Dermis lymphatic vessel endothelial cell (primary cell): ENCODE measurements at places on chromosomes 6 and 20. TPM values are rescaled to one million over a fixed set of nuclear protein-coding genes. Genes with fewer than 3 reads are reported as not detected.

PACSIN1 gene
- total RNA-seq: not detected in 2 replicates

ECT2L gene
- under 0.01 TPM in 1 of 2 replicates, not detected in the other for total RNA-seq

TMEM14B gene
- total RNA-seq: 52.8 and 58.1 TPM in 2 replicates

LCA5 gene
- 1.6 and 2.9 TPM in 2 replicates for total RNA-seq

KCNK5 gene
- not detected in 2 replicates for total RNA-seq

FOXQ1 gene
- not detected in 2 replicates for total RNA-seq

UST gene
- 0.09 and 0.65 TPM in 2 replicates for total RNA-seq

PIM1 gene
- total RNA-seq: 0.52 and 0.54 TPM in 2 replicates

PTCRA gene
- total RNA-seq: 0.17 TPM in 1 of 2 replicates, not detected in the other

ZSCAN12 gene
- total RNA-seq: 3.7 and 5.1 TPM in 2 replicates

NEU1 gene
- total RNA-seq: 43.3 and 54.0 TPM in 2 replicates

NKAIN4 gene
- total RNA-seq: not detected in 2 replicates

KIF13A gene
- 21.8 and 26.2 TPM in 2 replicates for total RNA-seq

SIRT5 gene
- 7.2 and 9.4 TPM in 2 replicates for total RNA-seq

HLA-DPA1 gene
- total RNA-seq: 4.6 and 6.9 TPM in 2 replicates

DNAH8 gene
- total RNA-seq: under 0.01 TPM in 2 replicates

RRBP1 gene
- total RNA-seq: 58.6 and 71.0 TPM in 2 replicates

GTSF1L gene
- total RNA-seq: 0.09 TPM in 1 of 2 replicates, not detected in the other

PRIM2 gene
- 9.6 and 10.5 TPM in 2 replicates for total RNA-seq

PI16 gene
- total RNA-seq: under 0.01 TPM in 1 of 2 replicates, not detected in the other

ERMARD gene
- 14.8 and 18.8 TPM in 2 replicates for total RNA-seq

NHLRC1 gene
- total RNA-seq: 0.43 and 1.3 TPM in 2 replicates

PDYN gene
- total RNA-seq: not detected in 2 replicates

CPNE5 gene
- total RNA-seq: 4.2 and 4.4 TPM in 2 replicates

GHRH gene
- total RNA-seq: not detected in 2 replicates

DDAH2 gene
- 122 and 139 TPM in 2 replicates for total RNA-seq

TFAP2A gene
- total RNA-seq: 0.11 TPM in 1 of 2 replicates, not detected in the other
